ENCODE measurements at places on chromosomes 4 and X. TPM values are rescaled to one million over a fixed set of nuclear protein-coding genes. Genes with fewer than 3 reads are reported as not detected.

ITM2A gene
- total RNA-seq: 27.1 TPM

DNA sequence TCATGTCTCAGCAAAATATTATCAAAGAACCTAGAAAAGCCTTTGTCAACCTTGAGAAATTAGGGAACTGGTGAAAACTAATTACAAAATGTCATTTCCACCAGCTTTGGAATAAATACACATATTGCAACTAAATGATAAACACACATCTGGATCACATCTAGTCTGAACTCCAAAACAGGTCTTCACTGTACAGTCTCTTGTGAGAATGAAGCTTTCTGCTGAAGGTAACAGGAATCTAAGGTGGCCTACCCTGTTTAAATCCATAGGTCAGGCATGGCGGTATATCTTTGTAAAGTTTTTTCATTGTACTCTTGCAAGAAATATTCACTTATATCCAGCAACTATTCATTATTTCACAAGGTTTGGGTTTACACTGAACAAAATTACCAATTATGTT lies 1.7 kb downstream of the SH3D19 start:
- no peaks in the 10 kb centered on the region for H3K27me3 ChIP-seq
- peak overlapping the region; percentile 68 for H3K4me3 ChIP-seq
- no peaks in the 10 kb centered on the region for H3K36me3 ChIP-seq

DNA sequence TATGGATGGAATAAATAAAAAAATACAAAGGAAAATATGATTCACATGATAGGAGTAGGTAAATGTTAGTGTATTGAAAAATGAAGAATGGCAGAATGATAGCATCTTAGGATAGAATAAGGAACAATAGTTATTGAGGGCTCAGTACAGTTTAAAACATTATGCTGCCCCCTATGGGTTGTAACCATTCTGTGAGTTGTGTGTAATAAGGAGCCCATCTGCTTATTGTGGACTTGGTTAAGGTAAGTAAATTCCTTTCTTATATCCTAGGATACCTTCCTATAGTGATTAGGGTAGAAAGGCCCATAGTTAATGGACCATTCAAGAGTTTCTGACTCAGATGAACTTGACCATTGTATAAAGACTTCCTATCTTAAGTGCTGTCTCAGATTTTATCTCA lies 195.8 kb downstream of the PDHA2 start:
- no peaks in the 10 kb centered on the region for H3K4me1 ChIP-seq
- H3K27me3 ChIP-seq: no peaks in the 10 kb centered on the region
- H3K4me3 ChIP-seq: no peak overlapping the region
- H3K27ac ChIP-seq: no peak overlapping the region

SSX4B gene
- not detected for total RNA-seq

USP17L26 gene
- not detected for total RNA-seq
